ENCODE measurements at places on chromosomes 4 and X.
A peak's percentile ranks its signal among the peaks of the same experiment; 100 is the strongest.

DNA sequence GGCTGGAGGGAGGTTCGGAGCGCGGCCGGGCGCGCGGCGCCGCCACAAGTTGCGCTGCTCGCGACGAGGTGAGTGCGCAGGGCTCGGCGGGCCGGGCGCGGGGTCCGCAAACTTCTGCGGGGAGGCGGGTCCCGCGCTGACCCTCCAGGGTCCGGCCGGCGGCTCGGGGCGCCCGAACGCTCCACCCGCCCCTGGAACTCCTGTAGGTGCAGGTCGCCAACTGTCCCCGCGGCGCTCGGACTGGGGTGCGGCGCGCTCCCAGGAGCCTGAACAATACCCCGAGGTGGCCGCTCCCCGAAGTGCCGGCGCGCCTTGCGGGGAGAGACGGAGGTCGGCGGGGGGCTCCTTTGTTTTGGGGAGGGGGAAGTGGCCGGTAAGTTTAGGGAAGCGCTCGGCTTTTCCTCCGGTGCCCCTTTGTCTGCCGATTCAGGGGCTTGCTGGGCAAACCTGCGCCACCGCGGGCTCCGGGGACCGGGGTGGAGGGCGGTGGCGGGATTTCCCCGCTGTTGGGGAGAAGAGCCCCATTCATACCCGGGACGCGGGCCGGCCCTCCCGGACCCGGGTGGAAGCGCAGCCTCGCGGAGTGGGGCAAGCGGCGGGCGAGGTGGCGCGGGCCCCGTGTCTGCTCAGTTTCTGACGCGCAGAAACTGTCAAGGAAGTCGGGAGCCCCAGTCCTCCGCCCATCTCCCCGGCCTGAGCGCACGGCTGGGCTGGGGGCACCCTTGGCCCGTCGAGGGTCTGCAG lies 694 bp downstream of the TBL1X start:
- DNase-seq: no peak

DNA sequence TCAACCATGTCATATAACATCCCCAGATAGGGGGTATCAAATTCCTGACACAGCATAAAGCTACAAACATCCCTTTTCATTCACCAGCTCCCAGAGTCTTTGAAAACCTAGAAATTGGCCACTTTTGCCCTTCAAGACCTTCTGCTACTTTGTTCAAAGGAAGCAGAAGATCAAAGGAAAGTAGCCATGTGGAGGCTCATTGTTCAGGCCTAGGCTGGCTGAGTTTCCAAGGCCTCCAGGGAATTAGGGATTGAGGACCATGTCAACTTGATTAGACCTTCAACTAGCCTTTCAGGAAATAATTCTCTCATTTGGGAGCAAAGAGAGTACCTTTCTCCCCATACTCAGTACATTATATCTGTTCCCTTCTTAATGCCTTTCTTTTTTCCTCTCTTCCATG lies 66.8 kb upstream of the ATXN3L start:
- no peak for DNase-seq

- DNase-seq: no peak
Observed at GRCh38 chrX:136546371-136546781, 14.4 kb downstream of the VGLL1 start.

DNA sequence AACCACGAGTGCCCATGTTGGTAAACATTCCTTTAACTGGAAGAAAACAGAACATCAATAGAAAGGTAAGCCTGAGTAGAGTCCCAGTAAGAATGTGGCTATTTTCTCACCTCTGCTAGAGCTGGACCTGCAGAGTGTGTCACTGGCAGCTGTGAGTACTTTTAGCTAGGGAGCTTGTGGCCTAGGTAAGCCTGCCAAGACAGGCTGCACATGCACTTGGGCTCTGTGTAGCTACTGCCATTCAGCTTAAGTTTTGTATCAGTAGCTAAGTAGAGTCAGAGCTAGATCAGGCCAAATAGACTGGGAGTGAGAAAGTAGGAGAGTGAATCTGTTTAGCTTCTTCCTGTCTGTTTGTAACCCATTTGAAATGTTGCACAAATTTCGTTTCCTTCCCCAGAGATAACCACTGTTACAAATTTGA lies 35.3 kb downstream of the RBPJ start:
- DNase-seq: peak; percentile 54

DNA sequence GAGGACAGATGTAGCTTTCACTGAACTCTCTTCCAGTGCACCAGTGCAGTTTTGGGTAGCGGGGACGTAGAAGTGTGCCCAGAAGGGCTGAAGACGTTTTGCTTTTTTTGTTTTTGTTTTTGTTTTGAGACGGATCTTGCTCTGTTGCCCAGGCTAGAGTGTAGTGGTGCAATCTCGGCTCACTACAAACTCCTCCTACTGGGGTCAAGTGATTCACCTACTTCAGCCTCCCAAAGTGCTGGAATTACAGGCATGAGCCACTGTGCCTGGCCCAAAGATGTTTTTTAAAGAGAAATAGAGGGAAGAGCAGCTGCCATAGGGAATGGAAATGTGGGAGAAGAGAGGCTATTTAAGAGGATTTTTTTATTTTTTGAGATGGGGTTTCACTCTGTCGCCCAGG lies 74.4 kb upstream of the ACSL1 start:
- no peak for DNase-seq

DNA sequence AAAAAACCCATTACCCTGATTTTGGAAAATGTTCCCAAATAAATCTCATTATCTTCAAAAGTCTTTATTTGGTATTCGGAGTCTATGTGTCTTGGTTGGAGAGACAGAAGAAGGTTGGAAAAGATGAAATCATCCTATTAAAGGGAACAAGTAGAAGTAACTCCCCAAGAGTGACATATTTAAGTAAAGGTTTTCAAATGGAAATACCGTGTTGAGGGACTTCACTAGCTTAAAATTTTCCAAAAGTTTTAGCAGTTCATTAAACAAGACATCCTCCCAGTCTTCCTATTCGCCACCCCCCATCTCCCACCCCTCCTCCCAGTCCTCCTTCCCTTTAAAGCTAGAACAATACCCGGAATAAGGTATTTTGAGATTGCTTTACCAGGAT lies 62.7 kb upstream of the CCDC160 start:
- DNase-seq: no peak

DNA sequence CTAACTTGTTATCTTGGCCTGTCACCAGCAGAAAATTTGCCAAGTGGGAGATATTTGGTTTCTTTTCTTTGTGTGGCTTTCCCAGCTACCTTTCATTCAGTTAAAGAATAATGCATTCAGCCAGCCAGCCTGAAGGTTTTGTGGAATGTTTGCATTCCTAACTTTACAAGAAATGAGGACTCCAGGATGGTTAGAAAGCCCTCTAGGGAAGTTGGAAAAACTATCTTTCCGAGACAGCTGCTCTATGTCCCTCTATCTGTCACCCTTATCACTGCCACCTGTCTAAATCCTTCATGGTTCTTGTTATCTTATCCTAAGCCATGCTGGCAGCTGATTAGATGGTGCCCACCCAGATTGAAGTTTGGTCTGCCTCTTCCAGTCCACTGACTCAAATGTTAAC lies 384.2 kb downstream of the SH3BGRL start:
- DNase-seq: no peak

GRCh38 chr4:159349332-159349731 lies 246.5 kb downstream of the RAPGEF2 start:
- DNase-seq: no peak

GRCh38 chr4:151866592-151866918 lies 105.7 kb upstream of the GATB start:
- no peak for DNase-seq

DNA sequence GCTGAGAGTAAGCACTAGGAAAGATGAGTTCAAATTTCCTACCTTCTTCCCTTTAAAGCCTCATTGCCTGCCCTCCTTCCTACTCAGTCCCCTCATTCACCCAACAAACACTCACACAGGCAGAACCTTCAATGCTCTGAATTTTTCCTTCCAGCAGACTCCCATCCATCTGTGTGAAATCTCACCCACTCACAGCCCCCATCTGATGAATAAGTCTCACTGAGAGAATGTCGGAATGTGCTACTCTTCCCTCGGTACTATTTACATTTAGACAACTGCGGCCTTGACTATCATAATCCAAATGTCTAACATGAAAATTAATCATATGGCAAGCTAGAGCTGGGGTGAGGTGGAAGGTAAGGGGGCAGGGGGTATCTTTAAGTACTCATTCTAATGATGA lies 19.4 kb downstream of the CLDN2 start:
- DNase-seq: no peak

All from astrocyte of the spinal cord (primary cell).